ENCODE measurements at places on chromosomes 7 and 10. TPM values are rescaled to one million over a fixed set of nuclear protein-coding genes. Genes with fewer than 3 reads are reported as not detected.

DNA sequence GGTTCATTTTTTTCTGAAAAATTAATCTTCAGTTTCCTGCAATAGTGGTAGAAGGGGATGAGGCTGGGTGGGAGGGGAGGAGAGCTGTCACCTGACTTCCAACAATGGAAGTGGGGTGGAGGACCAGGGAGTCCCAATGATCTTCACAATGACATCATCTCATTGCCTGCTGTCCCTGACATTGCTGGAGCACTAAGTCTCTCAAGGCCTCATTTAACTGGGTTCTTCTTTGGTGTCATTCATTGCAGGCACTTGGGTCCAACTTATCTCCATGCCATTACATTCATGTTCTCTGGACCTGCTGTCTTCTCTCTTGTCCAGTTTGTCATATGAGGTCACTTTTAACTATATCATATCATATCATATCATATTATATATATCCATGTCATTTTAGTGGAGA, 34.4 kb downstream of the PRTFDC1 start:
- no peaks in the 10 kb centered on the region for H3K36me3 ChIP-seq
- no peak overlapping the region for H3K27ac ChIP-seq
- no peak overlapping the region for H3K4me3 ChIP-seq
- no peaks in the 10 kb centered on the region for H3K27me3 ChIP-seq
- peaks cover 6% of the 10 kb centered on the region for H3K4me1 ChIP-seq

- peaks cover 45% of the 10 kb centered on the region for H3K4me1 ChIP-seq
- DNase-seq = no peak
- H3K27ac ChIP-seq = peak overlapping the region; percentile 80
These were observed 30.5 kb downstream of the SHTN1 start for GRCh38 chr10:116974456-116975005.

GRCh38 chr7:108234281-108234680, 104.1 kb upstream of the LAMB4 start:
- DNase-seq = no peak
- peaks cover 4% of the 10 kb centered on the region for H3K27me3 ChIP-seq
- peaks cover 26% of the 10 kb centered on the region for H3K4me1 ChIP-seq
- no peak overlapping the region for H3K27ac ChIP-seq
- peaks cover 4% of the 10 kb centered on the region for H3K36me3 ChIP-seq
- H3K4me3 ChIP-seq = no peak overlapping the region

Gene HPS1
- total RNA-seq = 34.4 TPM

Gene CPVL
- total RNA-seq = 20.3 TPM

Gene CHST3
- 0.83 TPM for total RNA-seq
